ENCODE measurements at places on chromosomes 2 and 18. TPM values are rescaled to one million over a fixed set of nuclear protein-coding genes. Genes with fewer than 3 reads are reported as not detected.

CNTNAP5 gene
- total RNA-seq, result not detected

C1QL2 gene
- not detected for total RNA-seq

RAB31 gene
- total RNA-seq, result 16.7 TPM

HOXD9 gene
- total RNA-seq, result 5.7 TPM

VWC2L gene
- total RNA-seq, result 0.52 TPM

PDCL3 gene
- 15.7 TPM for total RNA-seq

C2orf78 gene
- total RNA-seq, result not detected

UPP2 gene
- not detected for total RNA-seq

Measured in skeletal muscle tissue (tissue), 5 donors.